ENCODE measurements at places on chromosomes 6 and 20.

DNA sequence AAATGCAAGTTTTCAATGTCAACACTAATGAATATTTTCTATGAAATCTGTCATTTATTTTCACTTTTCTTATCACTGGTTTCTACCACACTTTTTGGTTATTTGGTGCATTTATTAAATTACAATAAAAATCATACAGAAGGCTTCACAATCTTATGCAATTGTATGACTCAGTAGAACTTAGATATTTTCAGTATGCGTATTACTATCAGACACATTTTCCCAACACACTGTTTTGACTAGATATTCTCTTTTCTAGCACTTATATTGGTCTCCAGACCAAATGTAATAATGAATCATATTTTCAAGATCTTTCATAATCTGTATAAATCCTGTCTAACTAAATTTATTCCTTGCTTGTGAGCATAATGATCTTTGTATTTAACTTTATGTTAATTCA lies 74.1 kb downstream of the FAM83B start:
- no peak for DNase-seq

DNA sequence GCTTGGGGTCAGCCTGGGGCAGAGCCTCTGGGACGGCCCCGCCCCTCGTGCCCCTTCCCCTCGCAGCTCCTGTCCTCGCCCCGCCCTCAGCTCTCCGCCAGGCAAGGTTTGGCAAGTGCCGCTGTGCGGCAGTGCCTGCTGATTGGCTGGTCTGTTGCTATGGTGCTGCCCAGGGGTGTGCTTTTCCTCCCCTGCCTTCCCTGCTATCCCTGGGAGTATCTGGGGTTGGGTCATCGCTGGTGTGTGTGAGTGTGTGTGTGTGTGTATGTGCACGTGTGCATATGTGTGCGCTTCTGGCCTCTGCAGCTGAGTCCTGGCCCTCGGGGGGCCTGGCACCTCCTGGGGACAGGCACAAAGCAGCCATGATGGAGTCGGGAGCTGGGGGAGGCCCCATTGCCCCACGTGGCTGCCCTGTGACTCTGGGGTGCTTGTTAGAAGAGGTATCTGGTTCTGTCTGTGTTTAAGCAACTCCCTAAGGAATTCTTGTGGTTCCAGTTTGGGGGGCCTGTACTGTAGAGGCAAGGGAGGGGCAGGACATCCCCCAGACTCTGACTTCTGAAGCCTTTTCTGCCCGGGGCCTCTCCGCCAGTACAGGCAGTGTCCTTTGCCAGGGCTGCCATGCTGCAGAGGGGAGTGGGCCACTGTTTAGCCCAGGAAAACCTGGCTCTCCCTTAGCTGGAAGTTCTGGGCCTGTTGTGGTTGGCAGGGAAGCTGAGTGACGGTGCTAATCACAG lies 6.9 kb downstream of the RTEL1 start:
- no peak for DNase-seq

DNA sequence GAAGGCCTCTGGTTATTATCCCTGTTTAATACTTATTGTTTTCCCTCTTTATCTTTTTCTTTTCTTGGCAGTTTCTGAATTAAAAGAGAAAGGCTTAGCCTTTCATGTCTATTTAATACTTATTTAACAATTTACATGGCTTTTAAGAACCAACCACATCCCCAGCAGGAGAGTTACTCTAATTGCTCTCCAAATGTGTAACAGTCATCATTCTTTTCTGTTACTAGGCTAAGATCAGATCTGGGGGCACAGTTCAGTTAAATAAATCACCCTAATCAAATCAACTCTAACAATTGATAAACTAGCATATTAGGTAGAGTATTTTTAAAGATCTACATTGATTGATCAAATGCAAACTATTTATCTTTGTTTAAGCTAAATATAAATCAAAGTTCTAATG lies 54.1 kb upstream of the NT5E start:
- DNase-seq: no peak

- DNase-seq: no peak
These were observed 97.2 kb downstream of the DACT2 start for GRCh38 chr6:168222115-168223043.

GRCh38 chr6:134464690-134465411 lies 146.9 kb upstream of the SGK1 start:
- no peak for DNase-seq

- no peak for DNase-seq
These were observed 60.5 kb downstream of the CD83 start for GRCh38 chr6:14178083-14178445.

DNA sequence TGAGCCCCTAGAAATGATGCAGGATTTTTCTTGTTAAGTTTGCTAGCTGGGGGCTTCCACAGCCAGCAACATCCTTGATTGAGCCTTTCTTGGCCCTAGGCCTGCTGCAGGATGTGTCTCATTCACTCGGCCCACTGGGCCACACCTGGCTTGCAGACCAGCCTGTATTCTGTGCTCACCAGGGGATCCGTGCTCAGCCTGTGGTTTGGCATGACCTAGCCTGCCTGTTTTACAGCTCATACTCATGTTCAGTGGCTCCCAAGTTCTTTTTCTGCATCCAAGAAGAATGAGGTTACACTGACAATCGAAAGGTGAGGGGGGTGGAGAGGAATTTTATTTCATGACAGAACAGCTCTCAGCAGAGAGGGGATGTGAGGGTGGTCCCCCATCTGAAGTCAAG lies 263.4 kb downstream of the RIMS1 start:
- DNase-seq: no peak

GRCh38 chr6:116330511-116330910 lies 40.2 kb upstream of the DSE start:
- no peak for DNase-seq

- no peak for DNase-seq
These were observed 942 bp downstream of the HLA-E start for GRCh38 chr6:30490026-30490876.

GRCh38 chr6:119965900-119966299 lies 616.3 kb upstream of the MAN1A1 start:
- DNase-seq: no peak

DNA sequence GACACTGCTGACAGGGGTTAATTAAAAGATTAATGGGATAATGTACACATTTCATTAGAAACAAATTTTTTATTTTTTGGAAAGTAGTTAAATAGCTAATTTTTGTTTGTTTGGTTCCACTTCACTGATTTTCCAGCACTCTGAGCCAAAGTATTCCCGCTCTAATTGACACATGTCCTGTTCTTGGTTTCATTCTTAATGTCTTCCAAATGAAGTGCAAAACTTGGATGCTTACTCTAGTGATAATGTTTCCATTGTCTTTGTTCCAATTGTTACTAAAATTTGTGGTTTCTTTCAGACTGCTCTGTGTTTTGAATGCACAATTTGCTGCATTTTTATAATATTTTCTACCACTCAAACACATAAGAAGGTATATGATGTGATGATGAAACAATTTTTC lies 794.3 kb downstream of the PHF3 start:
- no peak for DNase-seq

- DNase-seq: no peak
These were observed 5.7 kb downstream of the COMMD7 start for GRCh38 chr20:32737371-32738223.
